ENCODE measurements at places on chromosomes 3 and 15.

- DNase-seq: no peak
Observed at GRCh38 chr3:150367757-150368156, 40.3 kb upstream of the TSC22D2 start.

DNA sequence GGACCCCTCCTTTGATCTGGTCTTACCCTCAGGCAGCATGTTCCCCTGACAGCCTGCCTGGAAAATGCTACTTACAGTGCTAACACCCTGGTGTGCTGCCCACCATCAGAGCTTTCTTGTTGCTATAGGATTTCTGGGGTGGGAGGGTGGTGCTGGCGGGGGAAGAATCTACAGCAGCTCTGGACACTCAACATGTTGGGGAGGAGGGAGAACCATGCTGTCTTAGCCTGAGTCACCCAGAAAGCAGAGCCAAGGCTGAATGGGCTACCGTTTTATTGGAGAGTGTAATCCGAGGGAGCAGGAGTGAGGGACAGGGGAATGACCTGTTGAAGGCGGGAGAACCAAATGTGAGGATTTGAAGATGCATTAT, 45.6 kb downstream of the MFSD1 start:
- DNase-seq: peak; percentile 83

DNA sequence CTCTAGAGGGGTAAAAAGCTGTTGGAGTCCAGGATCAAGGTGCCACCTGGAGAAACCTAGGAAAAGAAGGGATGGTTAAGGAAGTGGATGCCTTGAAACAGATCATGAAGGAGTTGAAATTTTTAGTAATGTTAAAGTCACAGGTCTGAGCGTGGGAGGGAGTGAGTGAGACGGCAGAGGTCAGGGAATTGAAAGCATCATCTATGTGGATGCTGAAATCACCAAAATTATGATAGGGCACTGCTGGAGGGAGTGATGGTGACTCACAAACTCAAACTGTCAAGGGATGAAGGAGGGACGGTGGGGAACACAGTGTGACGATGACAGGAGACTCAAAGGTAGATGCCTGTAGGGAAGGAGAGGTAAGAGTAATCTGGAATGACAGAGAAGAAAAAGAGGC, 205.7 kb downstream of the OSBPL10 start:
- DNase-seq: no peak

GRCh38 chr3:107795514-107796094, 272.8 kb downstream of the BBX start:
- DNase-seq: no peak

DNA sequence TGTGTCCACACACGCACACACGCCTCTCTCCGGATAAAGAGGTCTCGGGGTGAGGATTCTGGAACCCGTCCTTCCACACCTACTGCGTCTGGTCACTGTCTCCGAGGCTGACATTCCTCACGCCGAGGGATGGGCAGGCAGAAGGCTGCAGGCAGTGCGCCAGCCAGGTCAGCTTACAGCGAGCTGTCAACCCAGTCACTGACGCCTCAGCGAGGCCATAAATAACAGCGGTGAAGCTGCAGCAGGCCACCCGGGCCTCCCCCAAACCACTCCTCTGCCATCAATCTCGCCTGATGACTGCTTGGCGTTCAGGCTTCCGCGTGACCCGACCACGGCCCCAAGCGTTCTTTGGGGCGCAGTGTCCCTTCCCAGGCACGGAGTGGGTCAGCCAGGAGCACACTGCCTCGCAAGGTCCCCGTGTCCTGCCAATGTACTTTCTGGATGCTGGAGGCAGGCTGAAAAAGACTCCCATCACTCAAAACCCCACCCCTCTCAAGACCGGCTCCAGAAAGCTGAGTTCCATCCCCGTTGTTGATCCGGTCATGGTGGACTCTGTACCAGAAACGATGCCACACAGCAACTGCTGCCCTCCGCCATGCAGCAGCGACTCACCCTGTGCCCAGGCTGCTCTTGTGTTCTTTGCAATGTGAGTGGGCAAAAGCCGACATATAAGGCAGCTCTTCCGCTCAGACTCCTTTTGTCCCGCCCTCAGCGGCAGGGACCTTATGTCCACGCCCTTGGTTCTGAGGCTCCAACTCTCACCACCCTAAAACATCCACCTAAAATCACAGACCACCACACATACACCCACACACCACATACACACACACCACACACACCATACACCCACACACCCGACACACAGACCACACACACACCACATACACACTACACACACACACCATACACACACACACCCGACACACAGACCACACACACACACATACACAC, 27.1 kb downstream of the CPN2 start:
- peak; percentile 60 for DNase-seq

GRCh38 chr15:45114076-45114750, at the start of the genes DUOX2 and DUOXA2:
Gene DUOX2, minus strand, starts transcription at chr15:45114172. Its CDS starts 761 bp downstream, at chr15:45113411.
Gene DUOXA2, plus strand, starts transcription at chr15:45114326. Its CDS starts 280 bp downstream, at chr15:45114606.
- DNase-seq: no peak

DNA sequence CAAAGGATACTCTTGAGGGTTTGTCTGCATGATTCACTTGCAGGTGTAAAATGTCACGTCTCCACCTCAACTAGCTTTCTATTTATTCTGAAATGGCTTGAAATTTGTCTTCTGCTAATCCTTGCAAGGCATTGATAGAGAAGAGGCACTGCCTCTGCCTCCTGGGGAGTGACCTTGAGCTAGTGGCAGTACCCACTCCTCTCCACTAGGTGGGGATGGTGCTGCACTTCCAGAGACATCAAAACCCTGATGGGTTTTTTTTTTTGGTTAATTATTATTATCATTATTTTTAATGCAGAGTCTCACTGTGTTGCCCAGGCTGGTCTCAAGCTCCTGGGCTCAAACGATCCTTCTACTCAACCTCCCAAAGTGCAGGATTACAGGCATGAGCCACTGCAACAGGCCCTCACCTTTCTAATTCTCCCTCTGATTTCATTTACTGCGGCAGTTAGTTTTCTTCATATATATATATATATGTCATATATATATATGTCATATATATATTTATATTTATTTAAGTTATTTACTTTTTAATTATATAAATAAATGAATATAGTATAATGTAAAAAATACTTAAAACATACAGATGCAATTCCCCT, 117.6 kb upstream of the EIF1B start:
- DNase-seq: peak; percentile 93

- DNase-seq: no peak
Observed at GRCh38 chr15:32893421-32893820, 175.6 kb downstream of the GREM1 start.

GRCh38 chr15:50358845-50359244, 3.8 kb upstream of the GABPB1 start:
- DNase-seq: no peak

DNA sequence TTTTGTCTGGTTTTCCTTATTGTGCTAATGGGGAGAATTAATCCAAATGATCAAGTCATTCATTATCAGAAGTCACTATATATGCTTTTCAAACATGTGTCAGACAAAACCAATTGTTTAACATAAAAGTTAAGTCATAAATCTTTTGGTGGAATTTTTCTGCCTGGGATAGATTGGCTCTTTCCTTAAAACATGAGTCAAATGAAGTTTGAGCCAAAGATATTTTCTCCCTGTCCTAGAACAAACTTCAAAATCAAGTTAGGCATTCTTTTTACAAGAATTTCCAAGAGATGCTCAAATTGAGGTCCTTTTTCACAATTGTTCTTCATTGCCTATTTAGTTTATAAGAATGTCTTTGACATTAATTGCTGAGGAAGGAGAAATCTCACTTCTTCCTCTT, 138.3 kb downstream of the UACA start:
- DNase-seq: no peak

DNA sequence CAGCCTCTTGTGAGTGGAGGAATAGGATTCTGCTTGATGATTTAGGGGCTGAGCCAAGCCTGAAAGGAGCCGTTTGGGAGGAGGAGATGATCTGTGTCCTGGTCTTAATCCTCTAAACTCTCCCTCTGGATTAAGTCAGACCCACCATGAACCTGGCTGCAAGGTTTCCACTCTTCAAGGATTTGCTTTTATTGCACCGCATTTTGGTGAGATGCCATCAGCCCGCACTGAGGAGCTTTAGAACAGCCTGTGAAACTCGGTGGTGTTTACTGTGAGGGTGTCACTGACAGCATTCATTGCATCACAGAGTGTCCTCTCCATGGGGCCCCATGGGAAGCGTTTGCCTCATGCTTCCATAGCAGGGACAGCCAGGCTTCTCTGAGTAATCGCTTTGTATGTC, 59.2 kb downstream of the EPHB1 start:
- DNase-seq: no peak

DNA sequence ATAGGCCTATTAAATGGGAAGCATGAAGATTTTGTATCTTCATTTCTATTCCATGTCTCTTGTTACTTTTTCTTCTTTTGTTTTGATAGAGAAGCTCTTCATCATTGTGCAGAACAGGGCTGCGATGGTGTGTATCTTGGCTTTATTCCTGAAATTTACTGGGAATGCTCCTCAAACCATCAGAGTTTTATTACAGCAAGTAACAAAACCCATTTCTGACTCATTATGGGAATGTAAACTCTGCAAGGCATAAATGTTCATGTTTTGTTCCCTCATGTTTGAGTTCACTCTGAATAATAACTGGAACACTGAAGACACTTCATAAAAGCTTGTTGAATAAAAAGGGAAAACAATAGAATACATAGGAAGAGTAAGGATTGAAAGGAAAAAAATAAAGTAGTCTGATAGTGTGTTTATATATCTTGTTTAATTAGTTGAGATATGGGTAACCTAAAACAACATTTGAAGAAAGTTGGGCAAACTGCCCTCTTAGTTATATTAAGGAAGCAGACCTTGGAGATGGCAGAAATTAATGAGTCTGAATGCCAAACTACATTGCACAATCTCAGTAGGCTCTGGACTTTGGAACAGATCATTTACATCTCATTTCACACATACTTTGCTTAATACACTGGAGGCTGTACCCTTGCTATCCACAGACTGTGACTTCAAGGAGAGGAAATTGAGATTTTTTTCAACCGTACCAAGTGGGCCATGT, 521.5 kb downstream of the GRM7 start:
- DNase-seq: no peak

DNA sequence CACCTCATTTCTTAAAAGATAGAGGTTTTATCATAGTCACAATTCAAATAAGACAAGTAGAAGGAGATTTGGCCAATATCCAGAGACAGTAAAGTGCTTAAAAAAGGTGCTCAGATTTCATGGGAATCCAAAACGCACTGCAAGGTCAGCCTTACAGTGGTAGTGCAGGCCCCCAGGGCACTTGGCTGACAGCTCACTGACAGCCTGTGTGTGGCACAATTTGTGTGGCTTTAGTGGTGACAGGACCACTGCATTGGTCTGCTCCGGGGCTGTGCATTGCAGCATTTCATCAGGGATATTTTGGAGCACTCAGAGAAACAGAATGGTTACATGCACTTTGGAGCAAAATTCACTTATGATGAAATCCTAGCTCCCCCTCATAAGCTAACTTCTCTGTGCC, 544.3 kb downstream of the NTRK3 start:
- DNase-seq: no peak

DNA sequence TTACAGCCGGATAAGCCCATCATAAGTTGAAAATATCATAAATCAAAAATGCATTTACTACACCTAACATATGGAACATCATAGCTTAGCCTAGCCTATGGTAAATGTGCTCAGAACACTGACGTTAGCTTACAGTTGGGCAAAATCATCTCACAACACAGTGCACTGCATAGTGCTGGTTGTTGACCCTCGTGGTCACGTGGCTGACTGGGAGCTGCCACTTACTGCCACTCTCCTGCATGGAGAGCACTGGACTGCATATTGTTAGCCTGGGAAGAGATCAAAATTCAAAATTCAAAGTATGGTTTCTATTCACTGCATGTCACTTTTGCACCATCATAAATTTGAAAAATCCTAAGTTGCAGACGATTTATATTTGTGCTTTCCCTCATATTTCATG, 94.0 kb upstream of the CACNA2D3 start:
- DNase-seq: no peak

DNA sequence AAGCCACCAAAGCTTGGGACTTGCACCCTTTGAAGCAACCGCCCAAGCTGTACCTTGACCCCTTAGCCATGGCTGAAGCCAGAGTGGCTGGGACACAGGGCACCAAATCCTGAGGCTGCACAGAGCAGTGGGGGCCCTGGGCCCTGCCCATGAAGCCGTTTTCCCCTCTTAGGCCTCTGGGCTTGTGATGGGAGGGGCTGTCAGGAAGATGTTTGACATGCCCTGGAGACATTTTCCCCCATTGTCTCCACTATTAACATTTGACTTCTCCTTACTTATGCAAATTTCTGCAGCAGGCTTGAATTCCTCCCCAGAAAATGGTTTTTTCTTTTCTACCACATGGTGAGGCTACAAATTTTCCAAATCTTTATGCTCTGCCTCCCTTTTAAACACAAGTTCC, 522.2 kb downstream of the EDEM1 start:
- no peak for DNase-seq

- no peak for DNase-seq
Observed at GRCh38 chr15:83144771-83145170, 37.3 kb downstream of the TM6SF1 start.

GRCh38 chr3:33433843-33434242, 6.4 kb downstream of the UBP1 start:
- no peak for DNase-seq

DNA sequence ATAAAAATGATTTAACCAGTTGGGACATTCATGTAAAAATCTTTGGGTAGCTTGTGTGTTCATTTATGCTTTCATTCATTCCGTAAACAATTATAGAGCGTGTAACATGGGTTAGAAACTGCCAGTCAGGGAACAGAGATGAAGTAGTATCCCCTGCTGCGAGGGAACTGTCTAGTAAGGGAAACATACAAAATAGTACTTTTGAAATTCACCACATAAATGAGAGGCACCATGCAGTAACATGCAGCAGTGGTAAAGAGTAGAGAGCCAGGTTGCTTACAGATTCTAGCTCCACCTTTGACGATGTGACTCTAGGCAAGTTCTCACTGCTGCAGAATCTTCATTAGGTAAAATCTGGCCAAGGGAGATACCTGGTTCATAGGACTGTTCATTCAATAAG, 938 bp downstream of the DZIP3 start:
- no peak for DNase-seq

GRCh38 chr3:70849911-70850699, 537.7 kb upstream of the MDFIC2 start:
- DNase-seq: no peak

DNA sequence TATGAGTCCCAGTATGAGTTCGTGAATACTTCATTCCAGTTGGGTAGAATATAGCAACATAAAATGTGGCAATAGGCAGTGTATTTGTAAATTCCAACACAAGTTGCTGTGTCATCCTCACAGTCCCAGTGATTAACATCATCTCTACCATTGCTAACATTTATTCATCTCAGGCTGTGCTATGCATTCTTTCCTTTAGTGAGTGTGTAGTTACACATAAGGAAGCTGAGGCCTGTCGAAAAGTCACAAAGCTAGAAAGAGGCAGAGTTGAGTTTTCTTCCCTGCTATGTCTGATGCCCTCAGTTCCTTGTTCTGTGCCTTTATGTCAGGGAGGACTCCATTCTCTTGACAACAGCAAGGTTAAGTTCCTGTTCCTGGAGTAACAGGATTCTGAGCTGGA, 96.4 kb downstream of the FNDC3B start:
- no peak for DNase-seq

DNA sequence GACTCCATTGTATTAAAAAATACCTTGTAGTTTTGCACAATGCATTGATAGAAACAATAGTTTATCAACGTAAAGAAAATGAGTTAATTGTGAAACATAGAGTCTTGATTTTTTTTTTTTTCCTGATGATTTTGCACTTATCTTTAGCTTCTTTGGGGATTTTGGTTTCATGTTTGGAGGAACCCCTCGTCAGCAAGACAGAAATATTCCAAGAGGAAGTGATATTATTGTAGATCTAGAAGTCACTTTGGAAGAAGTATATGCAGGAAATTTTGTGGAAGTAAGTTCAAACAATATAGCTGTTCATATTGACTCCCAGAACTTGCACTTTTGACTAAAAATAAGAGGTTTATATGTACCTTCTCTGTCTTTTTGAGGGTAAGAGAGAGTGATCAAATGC, 7.0 kb downstream of the DNAJB11 start:
- DNase-seq: no peak

All from posterior cingulate gyrus (tissue), 11 donors.